ENCODE measurements at places on chromosomes 13 and 19.

- no peak for DNase-seq
Measured at GRCh38 chr19:288911-289310, 2.3 kb downstream of the PLPP2 start.

GRCh38 chr13:27810461-27810860 is 18.2 kb downstream of the GSX1 start:
- DNase-seq: no peak

GRCh38 chr13:31191748-31192147 is 8.0 kb upstream of the B3GLCT start:
- DNase-seq: no peak

DNA sequence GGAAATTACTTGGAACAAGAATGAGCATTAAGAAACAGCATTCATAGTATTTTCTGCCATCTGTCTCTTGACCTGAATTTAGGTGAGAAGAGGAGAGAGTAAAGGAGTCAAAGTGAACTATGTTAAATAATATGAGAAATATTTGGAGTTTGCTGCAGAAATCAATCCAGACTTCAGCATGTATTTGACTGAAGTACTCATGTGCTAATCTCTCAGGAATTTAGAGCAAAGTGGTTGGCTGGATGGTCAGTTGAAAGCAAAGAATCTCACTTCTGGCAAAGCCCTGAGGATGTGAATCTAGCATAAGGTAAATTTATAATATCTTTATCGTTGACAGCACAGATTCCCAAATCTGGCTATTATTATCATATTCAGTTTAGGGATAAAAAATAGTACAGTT is 394.3 kb downstream of the PCDH17 start:
- DNase-seq: no peak

DNA sequence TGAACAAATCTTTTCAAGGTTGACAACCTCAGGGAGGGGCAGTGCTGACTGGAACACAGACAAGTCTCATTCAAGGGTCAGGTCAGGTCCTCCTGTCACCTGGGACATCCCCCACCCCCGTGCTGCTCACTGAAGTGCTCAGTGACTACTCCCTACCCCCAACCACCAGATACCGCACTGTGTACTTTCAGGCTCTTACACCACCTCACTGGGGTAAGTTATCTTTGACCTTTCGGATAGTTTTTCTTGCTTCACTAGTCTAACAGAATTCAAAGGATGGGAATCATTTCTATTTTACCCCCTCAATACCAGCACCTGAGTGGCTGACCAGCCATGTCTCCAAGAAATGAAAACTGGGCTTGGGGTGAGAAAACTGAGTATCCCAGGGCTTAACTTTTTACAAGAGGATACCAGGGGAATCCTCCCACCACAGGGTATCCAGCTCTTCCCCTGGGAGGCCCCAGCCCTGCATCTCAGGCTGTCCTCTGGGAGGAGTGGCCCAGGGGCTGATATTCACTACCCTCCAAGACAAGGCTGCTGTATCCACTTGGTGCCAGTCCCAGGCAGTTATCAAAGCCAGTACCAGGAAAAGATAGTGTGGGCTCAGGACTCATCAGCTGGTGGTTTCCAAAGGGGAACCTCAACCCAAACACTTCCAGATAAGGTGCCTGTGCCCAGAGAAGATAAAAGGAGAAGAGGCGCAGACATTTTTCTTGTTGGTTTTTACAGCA is 2.1 kb downstream of the ZNF563 start:
- no peak for DNase-seq

DNA sequence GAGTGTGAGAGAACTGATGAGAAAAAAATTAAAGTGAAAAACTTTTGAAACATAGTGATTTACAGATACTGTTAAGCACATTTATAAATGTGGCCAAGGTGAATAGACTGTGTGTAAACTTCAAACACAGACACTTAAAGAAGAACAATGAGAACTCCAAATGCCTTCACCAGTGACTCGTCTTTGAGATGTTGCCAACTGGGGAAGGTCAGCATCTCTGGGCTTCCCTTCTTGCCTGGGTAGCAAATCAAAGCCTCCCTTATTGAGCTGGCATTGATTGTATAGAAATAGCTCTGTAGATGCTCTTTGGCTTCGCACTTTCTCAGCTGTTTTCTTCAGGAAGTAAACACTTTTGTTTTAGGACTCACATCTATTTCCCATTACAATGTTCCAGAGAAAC is 177.3 kb upstream of the SGCG start:
- DNase-seq: no peak

DNA sequence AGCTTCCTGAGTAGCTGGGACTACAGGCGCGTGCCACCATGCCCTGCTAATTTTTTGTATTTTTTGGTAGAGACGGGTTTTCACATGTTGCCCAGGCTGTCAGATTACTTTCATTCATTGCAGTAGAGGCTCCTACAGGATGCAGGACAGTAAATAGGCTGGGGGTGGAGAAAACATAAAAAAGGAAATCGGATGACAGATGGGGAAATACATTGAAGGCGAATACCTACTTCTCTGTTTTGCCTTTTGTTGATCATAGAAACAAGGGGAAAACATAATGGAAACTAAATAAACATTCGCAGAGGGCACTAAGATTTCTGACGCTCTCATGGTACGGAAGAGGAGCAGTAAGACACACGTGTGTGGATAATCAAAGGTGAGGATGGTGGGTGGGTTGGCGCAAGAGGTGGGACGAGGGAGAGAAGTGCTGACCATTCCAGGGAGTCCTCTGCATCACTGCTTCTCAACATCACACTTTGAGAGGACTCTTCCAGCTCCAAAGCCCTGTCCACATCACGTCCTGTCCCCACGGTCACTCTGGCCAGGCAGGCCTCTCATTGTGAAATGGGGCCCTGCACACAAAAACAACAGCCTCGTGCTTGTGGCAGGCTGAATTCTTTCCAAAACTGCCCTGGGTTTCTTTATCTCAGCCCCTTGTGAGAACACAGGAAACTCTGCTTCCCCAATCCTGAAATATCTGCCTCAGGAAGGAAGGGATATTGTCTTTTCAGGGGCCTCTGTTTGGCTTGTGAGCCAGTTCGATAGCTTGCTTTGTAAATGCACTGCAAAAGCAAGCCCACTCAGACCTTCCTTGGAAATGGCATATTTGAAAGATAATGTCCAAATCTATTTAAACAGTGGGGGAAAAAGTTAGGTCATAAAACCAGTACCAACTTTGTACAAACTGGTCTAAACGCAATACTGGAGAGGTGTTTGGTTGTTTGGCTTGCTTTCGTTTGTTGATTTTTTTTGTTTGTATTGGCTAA is 188.5 kb downstream of the FOXO1 start:
- no peak for DNase-seq

GRCh38 chr13:90084684-90085290 is 1262.7 kb upstream of the MIR17HG start:
- DNase-seq: no peak

DNA sequence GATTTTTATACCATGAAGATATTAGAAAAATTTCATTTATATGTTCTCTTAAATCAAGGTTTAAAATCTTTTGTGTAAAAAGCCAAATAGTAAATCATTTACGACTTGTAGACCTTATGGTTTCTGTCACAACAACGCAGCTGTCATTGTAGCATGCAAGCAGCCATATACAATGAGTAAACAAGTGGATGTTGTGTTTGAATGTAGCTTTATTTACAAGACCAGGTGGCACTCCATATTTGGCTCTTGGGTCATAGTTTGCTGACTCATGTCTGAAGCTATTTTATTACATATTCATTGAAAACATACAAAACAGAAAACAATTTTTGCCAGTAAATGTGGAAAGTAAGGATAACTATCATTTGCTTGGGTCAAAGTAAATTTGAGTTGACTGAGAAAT is 930.8 kb downstream of the SLITRK5 start:
- DNase-seq: no peak

DNA sequence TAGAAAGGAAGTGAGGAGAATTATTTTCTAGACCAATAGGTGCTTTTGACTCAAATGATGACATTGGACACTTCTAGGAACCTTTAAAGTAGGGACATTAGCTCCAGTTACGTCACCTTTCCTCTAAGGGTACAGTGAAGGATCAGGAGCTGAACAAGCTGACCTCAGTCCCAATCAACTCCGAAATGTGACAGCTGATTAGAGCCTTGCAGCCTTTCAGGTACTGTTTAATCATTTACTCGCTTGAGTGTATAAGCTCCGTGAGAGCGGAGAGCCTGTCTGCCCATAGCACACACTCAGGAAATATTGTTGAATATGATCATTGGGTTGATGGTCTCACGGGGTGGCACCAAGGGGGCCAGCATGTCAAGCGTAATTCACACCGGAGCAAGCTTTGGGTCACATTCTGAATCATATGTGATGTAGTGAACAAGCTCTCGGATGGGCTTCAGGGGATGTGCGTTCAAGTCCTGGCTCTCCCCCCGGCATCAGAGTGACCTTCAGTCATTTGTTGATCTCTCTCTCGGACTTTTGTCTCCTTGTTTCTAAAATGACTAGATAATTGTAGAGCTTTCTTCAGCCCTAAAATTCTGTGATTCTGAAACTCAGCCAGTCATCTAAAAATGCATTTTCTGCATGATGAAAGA is 141.9 kb downstream of the ZIC5 start:
- no peak for DNase-seq

- DNase-seq: no peak
Measured at GRCh38 chr13:100156788-100157187, 67.9 kb downstream of the PCCA start.

DNA sequence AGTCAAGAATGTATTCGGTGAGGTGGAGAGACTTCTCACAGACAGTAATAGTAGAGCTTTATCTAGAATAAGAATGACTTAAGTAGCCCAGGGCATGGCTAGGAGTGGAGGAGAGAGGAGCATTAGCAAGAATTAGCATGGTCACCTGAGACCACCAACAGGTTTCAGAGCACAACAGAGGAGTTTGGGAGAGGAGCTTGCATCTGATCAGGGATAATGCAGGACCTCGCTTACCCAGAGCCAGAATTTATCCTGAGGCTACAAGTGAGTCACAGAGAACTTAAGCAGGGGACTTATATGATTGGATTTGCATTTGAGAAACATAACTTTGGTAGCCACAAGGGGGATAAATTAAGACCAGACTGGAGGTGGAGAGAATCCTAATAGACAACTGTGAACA is 102.1 kb upstream of the FNDC3A start:
- no peak for DNase-seq

- DNase-seq: peak; percentile 57
Measured at GRCh38 chr19:51311351-51312257, at the start of gene IGLON5. Gene IGLON5, plus strand, starts transcription at chr19:51311644. Its CDS starts 204 bp downstream, at chr19:51311848.

DNA sequence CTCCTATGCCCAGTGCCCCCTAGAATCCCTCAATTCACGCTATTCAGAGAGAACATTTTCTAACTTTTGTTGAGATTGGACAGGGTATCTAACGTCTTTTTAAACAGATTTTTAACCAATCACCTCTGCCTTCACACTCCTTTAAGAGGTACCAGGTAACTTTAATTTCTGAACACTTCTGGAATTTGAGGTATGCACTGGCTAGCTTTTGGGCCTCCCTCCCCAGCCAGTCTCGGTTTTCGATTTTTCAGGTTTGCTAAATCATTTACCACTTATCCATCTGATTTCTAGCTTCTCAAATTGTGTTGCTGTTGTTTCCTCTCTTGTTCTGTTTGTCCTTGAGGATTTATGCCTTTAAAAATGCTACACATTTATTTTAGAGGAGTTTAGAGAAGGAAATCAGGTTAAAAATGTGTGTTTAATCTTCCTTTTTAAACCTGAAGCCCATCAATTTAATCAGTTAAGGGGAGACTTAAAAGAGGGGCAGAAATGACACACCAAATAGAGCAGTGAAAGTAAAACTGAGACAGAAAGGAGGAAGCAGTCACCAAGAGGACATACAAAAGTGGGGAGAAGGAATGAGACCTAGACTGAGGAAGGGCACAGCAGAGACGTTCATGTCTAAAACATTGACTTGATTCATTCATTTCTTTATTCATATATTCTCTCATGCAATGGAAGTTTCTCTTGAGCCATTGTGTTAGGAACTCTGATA is 139.6 kb upstream of the HTR2A start:
- DNase-seq: no peak

- DNase-seq: no peak
Measured at GRCh38 chr19:13037731-13038130, 42.5 kb downstream of the NFIX start.

DNA sequence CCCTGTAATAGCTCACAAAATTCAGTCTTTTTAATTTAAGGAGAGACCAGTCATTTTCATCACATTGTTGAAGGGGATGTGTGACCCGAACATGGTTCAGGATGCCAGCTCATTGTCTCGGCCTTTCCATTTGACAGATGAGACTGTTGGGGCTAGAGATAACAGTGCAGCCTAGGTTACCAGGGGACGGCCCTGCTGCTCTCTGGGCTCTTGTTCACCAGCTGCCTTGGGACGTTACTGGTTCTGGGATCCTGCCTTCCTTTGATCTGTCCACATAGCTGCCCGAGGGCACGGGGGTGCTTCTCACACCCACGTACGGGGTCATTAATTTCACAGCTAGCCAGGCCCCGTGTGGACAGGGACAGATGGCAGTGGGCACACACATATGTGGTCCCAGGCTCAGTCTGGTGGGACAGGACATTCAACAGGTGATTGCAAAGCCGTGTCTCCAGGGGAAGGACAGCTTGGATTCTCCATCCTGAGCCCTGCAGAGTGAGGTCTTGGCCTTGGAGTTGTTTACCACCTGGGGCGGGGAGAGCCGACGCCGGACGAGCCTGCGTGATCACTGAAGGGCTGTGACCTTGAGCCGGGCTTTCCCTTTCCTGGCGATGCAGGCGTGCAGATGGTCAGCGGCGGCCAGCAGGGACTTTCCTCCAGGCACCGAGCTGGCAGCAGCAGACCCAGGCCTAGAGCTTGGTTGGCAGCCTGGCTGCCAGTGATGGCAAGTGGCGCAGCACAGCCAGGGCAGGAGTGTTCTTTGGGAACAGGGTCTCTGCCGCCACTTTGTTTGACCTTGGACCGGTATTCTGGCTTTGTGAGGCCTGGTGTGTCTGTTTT is 26.7 kb upstream of the NPAS1 start:
- DNase-seq: no peak

GRCh38 chr19:868458-869244 is 9.2 kb downstream of the CFD start:
- DNase-seq: no peak

GRCh38 chr19:55442372-55442961 is 633 bp downstream of the SHISA7 start:
- no peak for DNase-seq

DNA sequence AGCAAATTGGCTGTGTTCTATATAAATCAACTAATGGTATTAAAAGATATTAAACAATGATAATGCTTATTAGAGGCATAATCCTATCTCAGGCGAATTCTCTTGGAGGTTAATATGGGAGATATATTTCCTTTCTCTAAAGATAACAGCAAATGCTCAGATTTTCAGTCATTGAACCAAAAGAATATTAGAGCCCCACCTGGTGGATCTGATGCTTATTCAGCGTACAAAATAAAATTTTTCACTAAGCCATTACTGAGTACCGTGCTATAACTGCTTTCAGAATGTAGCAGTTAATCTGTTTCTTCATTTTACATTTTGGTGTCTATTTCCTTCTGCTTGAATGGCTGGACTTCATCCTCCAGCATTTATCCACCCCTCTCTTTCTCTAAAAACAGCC is 143.3 kb upstream of the IPO5 start:
- DNase-seq: no peak
